Left hindlimb (tissue), 1 donor: ENCODE measurements at places on chromosomes 2 and 18.
A peak's percentile ranks its signal among the peaks of the same experiment; 100 is the strongest.

DNA sequence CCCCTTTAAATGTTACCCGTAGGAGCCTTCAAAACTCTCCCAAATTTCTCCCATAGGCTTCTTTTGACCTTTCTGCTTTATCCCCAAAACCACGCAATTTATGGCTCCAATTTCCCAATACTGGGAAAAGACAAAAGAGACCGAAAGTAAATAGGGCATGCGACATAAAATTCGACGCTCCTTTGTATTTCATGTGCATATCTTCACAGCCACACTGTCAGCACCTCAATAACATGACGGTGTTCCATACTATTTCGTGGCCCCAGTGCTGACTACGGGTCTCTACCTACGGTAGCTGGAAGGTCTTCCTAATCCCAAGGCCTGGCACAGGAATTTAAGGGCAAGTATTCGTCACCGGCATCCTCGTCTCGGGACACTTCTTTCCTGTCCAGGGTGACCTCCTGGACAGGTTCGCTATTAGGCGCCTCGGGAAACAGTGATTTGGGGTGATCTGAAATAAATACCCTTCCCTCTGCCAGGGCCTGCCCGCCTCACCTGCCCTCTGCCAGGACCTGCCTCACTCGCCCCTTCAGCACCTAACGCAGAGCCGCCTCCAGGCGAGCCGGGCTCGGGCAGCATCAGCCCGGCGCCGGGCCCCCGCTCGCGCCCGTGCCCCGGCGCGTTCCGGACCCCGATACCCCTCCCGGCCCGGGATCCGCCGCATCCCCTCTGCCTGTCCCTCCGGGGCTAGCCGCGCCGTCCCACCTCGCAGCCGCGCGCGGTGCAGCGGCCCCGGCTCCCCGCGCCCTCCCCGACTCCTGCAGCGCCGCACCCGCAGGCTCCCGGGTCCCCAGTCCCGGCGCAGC lies 680 bp downstream of the DTNB start:
- DNase-seq = peak; percentile 56

DNA sequence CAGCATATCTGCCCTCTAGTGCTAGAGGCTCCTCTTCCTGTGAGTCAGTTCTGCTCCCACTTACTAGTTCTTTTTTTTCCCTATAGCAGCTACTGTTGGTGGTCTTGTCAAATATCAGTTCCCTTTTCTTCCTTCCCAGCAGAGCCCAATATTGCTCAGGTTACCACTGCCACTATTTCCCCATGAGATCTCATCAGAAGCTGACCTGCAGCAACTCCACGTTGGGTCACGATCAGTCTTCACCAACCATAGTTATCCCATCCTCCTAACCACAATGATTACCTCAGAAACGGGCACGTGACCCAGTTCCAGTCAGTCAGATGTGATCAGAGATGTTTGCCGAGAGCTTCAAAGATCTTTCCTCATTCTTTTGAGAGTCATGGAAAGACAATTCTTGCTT lies 59.7 kb upstream of the CAPN13 start:
- no peak for DNase-seq

DNA sequence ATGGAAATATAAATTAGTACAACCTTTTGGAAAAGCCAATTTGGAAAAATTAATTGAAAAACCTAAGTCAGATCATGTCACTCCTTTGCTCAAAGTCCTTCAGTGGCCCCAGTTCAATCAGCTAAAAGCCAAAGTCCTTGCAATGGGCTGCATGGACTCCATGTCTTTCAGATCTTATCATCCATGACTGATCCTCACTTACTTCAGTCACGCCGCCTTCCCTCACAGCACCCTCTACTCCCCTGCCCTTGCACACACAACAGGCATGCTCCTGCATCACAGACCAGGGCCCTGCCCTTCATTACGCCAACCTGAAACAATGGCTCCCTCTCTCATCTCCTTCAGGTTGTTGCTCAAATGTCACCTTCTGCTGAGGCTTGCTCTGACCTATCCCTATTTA lies 15.6 kb downstream of the KANSL3 start:
- no peak for DNase-seq

DNA sequence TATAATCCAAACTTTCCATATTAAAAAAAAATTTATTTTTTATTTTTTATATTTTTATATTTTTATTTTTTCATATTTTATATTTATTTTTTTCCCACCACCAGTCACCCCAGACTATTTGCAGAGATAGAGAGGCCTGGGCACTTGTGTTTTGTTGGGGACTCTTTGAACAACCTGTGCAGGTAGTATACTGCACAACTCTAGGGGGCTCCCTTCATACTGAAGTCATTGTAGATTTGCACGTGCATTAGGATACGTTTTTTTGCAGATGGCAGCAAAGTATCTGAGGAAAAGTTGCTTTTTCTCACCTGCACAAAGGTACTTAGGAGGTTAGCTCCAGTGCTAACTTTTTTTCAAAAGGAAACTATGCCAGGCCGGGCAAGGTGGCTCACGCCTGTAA lies 73.9 kb upstream of the TANC1 start:
- DNase-seq = no peak

GRCh38 chr2:189639007-189639609 lies 22.2 kb upstream of the ASNSD1 start:
- no peak for DNase-seq

DNA sequence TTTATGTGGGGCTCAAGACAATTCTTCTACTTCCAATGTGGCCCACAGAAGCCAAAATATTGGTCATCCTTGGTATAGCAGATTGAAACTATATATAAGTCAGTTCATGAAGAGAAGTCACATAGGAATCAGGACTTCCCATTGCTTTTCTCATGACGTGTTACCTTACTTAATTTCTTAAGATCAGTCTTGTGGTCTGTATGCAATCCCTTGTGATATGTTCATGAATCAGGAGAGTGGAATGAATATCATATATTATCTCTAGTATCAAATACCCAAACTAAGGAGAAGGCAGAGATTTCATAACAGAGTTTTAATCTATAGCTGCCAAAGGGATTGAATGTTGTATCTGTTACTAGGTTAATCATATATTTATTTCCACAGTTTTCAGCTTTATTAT lies 1390.4 kb downstream of the SUCLG1 start:
- DNase-seq = no peak

- DNase-seq = no peak
These were observed 9.3 kb upstream of the KCNS3 start for GRCh38 chr2:17869128-17869527.

- no peak for DNase-seq
These were observed 24.2 kb upstream of the SPR start for GRCh38 chr2:72863046-72863445.

DNA sequence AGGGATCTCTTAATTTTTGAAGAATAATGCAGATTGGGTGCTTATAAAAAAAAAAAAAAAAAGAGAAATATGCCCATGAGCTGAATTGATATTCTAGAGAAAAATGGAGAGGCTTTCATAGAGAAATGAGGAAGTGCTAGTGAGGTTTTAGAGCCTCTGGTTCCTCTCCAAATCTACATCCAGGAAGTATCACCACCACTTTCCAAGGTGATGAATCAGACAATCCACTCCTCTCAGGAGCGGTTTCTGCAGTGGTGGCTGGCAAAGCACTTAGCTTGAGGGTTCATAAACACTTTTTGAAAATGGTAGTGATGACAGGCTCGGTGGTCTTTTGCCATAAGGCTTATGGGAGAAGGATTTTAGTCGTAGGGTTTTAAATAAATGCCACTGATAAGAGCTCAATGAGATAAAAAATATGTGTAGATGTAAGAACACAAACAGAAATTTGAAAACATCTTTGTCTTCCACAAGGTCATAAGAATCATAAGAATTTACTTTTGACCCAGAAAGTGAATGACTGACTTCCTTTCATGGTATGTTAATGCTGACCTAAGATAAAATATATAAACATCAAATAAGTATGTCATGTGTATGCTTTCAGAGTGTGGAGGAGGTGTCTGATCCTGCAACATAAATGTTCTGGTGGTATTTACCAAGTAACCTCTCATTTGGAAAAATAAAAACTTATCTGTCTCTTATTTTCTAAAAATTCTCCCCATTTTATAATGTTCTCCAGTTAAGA lies 42.1 kb upstream of the DSG1 start:
- DNase-seq = no peak

GRCh38 chr18:75226286-75226955 lies 15.8 kb downstream of the TSHZ1 start:
- no peak for DNase-seq

- no peak for DNase-seq
These were observed 226.3 kb downstream of the NBAS start for GRCh38 chr2:15334644-15335326.

- DNase-seq = no peak
These were observed 117.3 kb downstream of the MSH2 start for GRCh38 chr2:47520302-47520630.
